ENCODE measurements at places on chromosomes 3 and 15. TPM values are rescaled to one million over a fixed set of nuclear protein-coding genes. Genes with fewer than 3 reads are reported as not detected.

DNA sequence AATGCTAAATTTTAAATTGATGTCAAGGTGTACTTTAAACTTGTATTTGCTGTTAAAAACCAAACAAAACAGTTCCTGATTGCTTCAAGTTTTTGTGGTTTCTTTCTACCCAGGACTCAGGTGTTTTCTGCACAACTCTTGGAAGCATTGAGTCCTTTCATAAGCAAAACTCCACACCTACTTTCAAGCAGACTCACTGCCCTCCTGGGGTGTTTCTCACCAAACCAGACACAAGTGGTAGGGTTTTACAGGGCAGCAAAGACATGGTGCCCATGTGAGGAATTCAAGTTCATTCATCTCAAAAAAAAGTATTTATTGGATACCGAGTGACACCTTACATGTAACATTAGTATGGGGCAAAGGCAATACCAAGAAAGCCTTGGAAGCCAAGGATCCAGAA, 146.7 kb upstream of the BNIP2 start:
- H3K27ac ChIP-seq, result no peak overlapping the region
- no peaks in the 10 kb centered on the region for H3K36me3 ChIP-seq
- no peaks in the 10 kb centered on the region for H3K27me3 ChIP-seq
- DNase-seq, result peak; percentile 53
- no peak overlapping the region for H3K4me3 ChIP-seq
- H3K4me1 ChIP-seq, result no peaks in the 10 kb centered on the region

GRCh38 chr15:68844856-68845550, 24.3 kb upstream of the ANP32A start:
- no peak for DNase-seq
- peaks cover 71% of the 10 kb centered on the region for H3K27me3 ChIP-seq
- peaks cover 8% of the 10 kb centered on the region for H3K4me1 ChIP-seq
- no peak overlapping the region for H3K27ac ChIP-seq

GRCh38 chr15:29674661-29675533, 147.4 kb downstream of the TJP1 start:
- peaks cover 7% of the 10 kb centered on the region for H3K27me3 ChIP-seq
- H3K4me3 ChIP-seq, result peak overlapping the region; percentile 53
- no peaks in the 10 kb centered on the region for H3K36me3 ChIP-seq
- no peak for DNase-seq
- H3K4me1 ChIP-seq, result peaks cover 2% of the 10 kb centered on the region

DNA sequence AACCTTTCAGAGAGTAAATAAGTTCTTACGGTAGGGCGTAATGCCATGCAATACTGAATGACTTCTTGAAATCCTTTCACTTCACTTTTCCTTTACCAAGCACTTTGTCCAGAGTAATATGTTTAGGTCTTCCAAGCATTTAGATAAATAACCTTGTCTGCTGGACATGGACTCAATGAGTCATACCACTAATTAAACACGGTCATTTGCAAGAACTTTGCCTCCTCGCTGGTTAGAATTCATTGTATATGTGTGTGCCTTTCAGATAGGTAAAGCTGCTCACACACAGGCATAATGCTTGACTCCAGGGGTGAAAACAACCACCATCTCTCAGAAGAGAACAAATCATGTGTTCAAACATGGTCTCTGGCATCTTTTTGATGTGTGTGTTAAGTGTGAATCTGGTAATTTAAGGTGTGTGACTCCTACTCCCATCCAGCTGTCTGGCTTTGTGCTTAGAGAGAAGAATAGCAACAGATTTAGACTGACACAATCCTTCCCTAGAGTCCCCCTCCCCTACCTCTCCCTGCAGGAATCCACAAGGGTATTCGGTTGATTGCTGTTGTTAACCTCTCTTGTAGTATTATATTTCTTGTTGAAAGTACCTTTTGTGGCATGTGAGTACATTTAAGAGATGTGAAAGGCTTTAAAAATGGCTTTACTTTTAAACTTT, 419.0 kb downstream of the CNTN4 start:
- no peak overlapping the region for H3K4me3 ChIP-seq
- no peak for DNase-seq
- H3K27ac ChIP-seq, result no peak overlapping the region
- H3K36me3 ChIP-seq, result no peaks in the 10 kb centered on the region
- H3K27me3 ChIP-seq, result no peaks in the 10 kb centered on the region

DNA sequence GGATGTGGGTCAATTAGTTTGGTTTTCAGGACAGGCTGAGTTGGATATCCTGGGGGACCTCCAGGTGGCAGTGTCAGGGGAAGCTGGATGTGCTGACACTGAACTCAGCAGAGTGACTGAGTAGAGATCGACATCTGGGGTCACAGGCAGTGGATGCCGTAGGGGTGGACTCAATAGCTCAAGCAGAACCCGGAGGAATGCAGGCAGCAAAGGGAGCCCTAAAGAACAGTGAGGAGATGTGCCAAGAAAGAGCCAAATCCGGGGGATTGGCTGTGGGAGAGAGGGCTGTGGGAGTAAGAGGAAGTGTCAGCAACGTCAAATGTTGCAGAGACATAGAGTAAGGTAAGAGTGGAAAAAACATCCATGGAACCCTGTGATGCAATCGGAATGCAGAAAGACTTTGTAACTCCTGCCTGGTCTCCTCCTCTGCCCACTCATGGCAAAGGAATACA, 11.6 kb downstream of the CCR5AS start:
- H3K27ac ChIP-seq, result no peak overlapping the region
- no peak for DNase-seq
- no peaks in the 10 kb centered on the region for H3K36me3 ChIP-seq
- no peaks in the 10 kb centered on the region for H3K27me3 ChIP-seq

- H3K4me1 ChIP-seq, result peaks cover 4% of the 10 kb centered on the region
- no peaks in the 10 kb centered on the region for H3K27me3 ChIP-seq
- no peak for DNase-seq
- H3K27ac ChIP-seq, result no peak overlapping the region
These were observed 3.0 kb downstream of the DUOXA1 start for GRCh38 chr15:45126535-45127158.

GRCh38 chr3:127411083-127411727, 123.4 kb upstream of the PRR20G start:
- no peak overlapping the region for H3K4me3 ChIP-seq
- no peak overlapping the region for H3K27ac ChIP-seq
- DNase-seq, result peak; percentile 82
- no peaks in the 10 kb centered on the region for H3K36me3 ChIP-seq
- H3K4me1 ChIP-seq, result no peaks in the 10 kb centered on the region

DNA sequence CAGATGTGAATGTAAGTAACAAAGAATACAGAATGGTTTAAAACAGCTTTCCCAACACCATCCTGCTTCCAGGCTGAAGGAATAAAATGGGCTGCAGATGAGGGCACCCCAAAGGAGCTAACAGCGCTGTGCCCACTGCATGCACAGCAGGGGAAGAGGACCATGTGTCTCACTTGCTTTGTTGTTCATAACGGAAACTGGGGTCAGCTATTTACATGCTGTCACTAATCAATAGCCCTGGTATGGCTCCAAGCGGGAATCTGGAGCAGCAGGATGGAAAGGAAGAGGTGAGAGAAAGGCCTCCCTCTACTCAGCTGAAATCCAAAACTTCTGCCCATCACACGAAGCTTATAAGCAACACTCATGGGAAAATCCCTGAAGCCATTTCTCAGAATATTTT, 67.4 kb downstream of the TBC1D2B start:
- peaks cover 19% of the 10 kb centered on the region for H3K36me3 ChIP-seq
- H3K27ac ChIP-seq, result no peak overlapping the region
- no peak for DNase-seq
- no peaks in the 10 kb centered on the region for H3K27me3 ChIP-seq
- H3K4me1 ChIP-seq, result peaks cover 34% of the 10 kb centered on the region

DNA sequence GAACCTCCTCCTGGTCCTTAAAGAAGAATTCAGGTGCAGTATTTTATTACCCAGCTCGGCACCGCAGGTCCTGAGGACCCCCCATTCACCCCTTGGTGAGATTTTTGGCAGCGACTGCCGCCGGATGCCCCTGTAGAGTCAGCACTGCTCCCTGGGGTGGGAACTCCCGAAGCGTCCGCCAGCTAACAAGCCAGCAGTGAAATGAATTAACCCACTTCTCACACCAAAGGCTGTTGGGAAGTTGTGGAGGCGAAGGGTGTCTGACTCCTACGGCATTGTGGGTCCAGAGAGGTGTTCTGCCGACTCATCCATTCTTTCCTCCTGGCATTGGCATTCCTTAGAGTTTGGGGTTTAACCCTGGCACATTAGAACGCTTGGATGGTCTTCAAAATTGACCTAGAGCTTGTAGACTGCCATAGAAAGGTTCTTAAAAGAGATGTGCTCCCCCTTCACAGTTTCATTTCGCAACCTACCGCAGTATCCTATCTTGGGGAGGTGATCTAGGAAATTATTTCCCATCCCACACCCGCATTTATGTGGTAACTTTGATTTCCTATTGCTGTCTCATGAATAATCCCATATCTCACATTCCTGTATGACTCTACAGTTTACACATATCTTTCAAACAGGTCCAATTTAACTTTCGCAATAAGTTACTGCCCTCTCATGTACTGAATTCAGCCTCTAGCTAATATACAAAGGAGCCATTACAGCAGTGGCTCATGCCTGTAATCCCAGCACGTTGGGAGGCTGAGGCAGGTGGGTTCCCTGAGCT, 879 bp upstream of the EIF5A2 start:
- peak overlapping the region; percentile 74 for H3K27ac ChIP-seq
- no peaks in the 10 kb centered on the region for H3K36me3 ChIP-seq
- DNase-seq, result no peak
- H3K4me1 ChIP-seq, result peaks cover 15% of the 10 kb centered on the region

GRCh38 chr3:6779140-6779539, 81.8 kb upstream of the GRM7 start:
- no peaks in the 10 kb centered on the region for H3K36me3 ChIP-seq
- no peaks in the 10 kb centered on the region for H3K4me1 ChIP-seq
- no peak overlapping the region for H3K27ac ChIP-seq
- no peak for DNase-seq
- H3K4me3 ChIP-seq, result no peak overlapping the region
- no peaks in the 10 kb centered on the region for H3K27me3 ChIP-seq

The SLC51A gene
- not detected for total RNA-seq

The MITF gene
- total RNA-seq, result 80.9 TPM

The GOLGA6L6 gene
- not detected for total RNA-seq

The ELP6 gene
- total RNA-seq, result 19.0 TPM

The CCR2 gene
- 0.46 TPM for total RNA-seq

The EIF1B gene
- 29.4 TPM for total RNA-seq

The CLEC3B gene
- 71.4 TPM for total RNA-seq

The MYO5C gene
- 10.1 TPM for total RNA-seq

The GCHFR gene
- 12.4 TPM for total RNA-seq

The CCDC174 gene
- total RNA-seq, result 13.8 TPM

The SLC49A4 gene
- total RNA-seq, result 23.7 TPM

The CSPG5 gene
- total RNA-seq, result 0.66 TPM

The OGG1 gene
- 28.3 TPM for total RNA-seq
